ENCODE measurements at places on chromosomes 16 and 17.

GRCh38 chr17:79019632-79020584 lies 4.1 kb upstream of the C1QTNF1 start:
- no peak for DNase-seq

GRCh38 chr16:79715061-79715460 lies 114.5 kb upstream of the MAF start:
- DNase-seq = no peak

- no peak for DNase-seq
These were observed 7.4 kb downstream of the ZNF423 start for GRCh38 chr16:49848530-49848929.

GRCh38 chr17:74282587-74283370 lies 8.7 kb downstream of the DNAI2 start:
- no peak for DNase-seq

DNA sequence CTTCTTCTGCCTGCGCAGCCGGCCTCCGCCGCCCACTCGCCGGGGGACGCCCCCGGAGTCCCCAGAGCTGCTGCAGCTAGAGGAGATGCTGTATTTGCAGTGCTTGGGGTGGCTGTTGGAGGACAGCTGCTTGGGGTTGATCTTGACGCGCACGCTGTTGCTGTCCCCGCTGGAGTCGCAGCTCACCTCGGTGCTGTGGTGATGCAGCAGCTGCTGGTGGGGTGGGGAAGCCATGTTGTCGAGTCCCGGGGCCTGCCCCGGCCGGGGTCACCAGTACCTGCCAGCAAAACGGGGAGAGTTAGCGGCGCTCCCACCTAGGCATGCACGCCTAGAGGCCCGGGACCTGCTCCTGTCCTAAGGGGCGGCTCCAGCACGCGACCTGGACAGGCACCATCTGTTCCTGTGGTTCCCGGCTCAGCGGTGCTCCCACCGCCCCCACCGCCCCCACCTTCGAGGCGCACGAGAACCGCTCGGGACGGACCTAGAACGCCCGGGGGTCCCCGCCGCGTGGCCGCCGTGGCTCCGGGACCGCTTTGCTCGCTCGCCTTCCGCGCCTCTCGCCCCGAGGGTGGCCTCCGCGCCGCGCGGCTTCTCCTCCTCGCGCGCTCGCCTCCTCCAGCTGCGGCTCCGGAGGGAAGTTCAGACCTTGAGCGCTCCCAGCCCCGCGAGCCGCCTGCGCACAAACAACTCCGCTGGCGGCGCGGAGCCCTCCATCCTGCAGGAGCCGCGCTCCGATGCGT lies 863 bp downstream of the ADCY9 start:
- DNase-seq = no peak

GRCh38 chr16:3019594-3020246 lies 448 bp upstream of the TNFRSF12A start:
- DNase-seq = no peak

DNA sequence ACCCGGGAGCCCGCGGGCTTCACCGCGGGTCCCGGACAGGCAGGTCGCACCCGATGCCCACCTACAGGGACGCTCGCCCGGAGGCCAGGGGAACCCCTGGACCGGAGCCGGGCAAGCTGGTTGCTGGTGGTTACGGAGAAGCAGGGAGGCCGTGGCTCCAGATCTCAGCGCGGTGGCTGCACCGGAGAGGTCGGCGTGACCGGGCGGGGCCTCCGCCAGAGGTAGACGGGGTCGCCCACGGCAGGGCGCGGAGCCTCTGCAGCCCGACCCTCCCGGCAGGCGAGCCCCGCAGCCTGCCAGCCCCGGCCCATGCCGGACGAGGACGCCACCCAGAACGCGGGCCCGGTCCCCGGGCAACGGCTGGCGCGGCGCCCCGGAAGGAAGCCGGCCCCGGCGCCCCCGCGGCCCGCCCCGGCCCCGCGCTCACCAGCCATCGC lies 341 bp downstream of the PCYT2 start:
- DNase-seq = no peak

DNA sequence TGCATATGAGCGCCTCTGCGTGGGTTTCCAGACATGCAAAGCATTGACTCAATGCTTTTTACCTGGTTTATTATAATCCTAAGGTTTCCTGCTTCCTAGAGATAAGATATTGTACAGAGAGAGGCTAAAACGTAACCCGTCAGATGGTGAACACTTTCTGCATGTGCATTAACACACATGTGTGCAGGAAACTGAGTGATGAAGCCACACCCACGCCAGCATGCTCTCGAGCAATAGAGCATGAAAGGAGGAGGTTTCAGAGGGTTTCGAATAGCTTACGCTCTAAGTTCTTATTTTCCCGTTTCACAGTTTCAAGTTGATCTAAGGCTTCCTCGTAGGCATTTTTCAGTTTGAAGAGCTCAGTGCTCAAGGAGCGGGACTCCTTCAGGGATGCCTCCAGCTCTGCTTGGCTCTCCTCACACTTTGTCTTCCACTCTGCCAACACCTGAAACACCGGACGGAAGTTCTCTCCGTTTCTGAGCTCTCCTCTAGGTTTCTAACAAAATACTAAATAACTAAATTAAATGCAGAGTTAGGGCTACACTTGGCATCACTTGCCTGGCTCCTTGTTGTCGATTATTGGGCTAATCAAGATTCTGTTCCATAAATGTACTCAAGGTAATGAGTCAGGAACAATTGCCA lies 23.2 kb downstream of the MYH3 start:
- DNase-seq = no peak

DNA sequence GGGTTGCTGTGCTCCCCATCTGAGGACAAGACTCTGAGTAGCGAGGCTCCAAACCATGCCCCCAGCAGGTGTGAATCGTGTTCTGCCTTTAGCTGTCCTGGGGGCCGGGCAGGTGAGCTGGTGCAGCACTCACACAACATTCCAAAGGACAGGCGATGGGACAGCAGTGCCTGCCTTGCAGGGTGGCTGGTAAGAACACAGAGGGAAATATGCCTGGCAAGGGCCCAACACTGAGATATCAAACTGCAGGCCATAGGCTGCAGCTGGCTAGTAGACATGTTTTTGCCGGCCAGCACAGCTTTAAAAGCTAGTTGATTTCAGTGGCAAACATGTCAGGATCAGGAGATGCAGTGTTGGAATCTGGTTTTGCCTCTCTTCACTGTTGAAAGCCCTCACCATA lies 23.6 kb downstream of the CLEC16A start:
- DNase-seq = no peak

DNA sequence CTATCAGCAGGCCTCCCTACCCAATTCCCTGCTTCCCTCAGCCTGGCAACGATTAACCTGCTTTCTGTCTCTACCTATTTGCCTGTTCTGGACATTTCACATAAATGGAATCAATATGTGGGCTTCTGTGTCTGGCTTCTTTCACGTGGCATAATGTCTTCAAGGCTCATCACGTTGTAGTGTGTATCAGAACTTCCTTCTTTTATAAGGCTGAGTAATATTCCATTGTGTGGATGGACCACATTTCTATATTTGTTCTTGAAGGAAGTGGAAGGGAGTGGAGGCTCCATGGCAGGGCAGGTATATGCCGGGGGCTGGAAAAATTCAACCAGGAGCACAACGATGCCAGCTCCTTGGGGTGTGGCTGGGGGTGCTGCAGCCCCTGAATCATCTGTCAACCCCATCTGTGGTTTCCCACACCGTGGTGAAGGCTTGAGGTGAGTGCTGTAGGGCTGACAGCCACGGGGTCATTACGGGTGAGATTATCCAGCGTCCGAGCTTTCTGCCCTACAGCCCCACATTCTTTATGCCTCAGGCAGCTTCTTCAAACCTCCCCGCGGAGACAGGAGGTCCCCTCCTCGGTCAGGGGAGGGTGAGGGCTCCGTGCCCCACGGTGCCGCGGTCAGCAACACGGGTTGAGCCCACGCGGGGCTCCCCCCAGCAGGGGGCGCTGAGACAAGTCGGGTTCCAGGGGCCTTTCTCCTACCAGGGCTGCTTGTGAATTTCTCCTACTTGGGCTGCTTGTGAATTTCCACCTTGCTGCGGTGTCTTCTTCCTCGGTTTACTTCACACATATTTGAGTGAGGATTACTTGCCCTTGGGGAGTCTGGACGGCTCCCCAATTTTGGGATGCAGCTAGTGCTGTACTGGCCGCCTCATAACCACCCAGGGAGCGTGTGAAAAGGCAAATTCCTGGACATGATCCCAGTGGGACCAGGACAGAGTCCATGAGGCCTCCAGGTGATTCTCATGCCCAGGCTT lies 18.3 kb upstream of the WFIKKN2 start:
- no peak for DNase-seq

DNA sequence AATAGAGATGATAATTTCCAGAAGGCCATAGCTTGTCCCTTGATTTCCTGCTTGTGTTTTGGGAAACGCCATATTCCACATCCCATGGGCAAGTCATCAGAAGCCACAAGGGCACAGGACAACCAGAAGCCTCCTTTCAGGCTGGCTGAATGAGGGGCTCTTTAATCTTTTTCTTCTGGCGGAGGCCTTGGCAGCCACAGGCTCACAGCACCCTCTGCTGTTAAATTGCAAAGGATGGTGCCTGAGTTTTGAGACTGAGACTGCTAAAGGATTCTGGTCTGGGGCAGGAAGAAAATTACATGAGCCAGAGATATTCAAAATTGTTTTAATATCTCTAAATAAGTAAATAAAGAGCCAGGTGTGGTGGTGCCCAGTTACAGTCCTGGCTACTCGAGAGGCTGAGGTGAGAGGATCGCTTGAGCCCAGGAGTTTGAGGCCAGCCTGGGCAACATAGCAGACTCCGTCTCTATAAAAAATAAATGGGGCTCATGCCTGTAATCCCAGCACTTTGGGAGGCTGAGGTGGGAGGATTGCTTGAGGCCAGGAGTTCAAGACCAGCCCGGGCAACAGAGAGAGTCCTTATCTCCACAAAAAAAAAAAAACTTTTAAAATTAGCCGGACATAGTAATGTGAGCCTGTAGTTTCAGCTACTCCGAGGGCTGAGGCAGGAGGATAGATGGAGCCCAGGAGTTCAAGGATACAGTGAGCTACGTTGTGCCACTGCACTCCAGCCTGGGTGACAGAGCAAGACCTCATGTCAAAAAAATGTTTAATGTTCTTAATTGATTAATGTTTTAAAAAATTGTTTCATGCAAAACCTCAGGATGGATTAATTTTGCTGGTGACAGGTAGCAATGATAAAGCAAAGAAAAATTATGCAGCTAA lies 26.3 kb downstream of the AARSD1 start:
- no peak for DNase-seq

DNA sequence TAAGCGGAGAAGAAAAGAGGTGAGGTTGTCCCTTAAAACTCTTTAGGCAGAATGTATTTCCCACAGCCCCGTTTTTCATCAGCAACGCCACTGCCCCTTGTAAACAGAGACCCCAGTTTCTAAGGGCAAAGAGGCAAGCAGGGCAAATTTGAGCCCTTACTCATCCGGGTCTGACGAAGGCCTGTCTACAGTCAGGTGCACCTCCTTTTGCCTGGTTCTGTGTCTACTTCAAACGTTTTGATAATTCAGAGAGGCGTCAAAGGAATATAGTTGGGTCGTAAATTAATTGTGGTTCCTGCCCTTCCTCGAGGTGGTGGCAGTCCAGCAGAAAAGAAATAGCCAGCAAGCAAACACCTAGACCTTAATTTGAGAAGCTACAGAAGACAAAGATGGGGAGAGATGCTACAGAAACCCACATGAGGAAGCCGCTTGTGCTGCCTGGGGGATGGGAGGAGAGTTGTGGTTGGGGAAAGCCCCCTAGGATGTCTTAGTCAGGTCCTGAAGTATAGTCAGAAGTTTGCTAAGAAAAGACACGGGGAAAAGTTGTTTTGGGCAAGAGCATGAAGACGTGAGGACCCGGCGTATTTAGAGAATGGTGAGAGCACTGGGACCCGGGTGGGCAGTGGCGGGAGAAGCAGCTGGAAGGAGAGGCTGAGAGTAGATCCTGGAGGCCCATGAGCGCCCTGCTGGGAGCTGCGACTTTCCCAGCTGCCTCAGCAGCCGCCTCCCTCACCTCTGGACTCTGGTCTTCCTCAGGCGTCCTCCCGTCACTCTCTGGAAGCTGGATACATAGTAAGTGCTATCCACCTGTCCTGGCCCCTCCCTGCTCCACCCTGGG lies 2.4 kb downstream of the FBRS start:
- DNase-seq = no peak

GRCh38 chr17:73072219-73072962 lies 20.1 kb downstream of the SLC39A11 start:
- DNase-seq = no peak

GRCh38 chr17:51128076-51128475 lies 7.4 kb upstream of the SPAG9 start:
- DNase-seq = no peak

DNA sequence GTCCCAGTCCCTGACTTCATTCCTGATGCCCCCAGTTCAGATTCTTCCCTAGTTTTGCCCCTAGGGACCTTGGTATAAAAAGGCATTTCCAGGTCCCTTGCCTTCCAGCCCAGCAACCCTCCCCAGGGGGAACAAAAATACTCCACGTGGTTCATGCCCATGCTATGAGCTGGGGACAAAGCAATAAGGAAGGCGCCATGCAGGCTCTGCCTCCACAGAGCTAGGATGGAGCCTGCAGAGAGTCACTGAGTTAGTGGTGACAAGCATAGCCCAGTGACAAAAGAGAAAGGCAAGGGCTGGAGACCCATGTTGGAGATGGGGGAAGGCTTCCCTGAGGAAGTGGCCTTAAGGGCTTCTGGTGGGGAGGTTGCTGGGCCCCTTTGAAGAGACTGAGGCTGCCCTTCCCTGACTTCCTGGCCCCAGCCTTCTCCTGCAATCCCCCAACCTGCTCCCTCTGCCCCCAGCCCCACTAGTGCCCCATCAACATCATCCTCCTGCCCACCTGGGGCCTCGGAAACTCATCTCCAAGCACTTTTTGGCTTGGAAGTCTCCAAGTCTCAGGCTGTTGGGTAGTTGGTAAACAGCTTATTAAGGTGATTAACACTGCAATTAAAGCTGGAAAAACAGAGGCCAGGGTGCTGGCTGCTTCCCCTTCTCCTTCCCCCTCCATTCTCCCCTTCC lies 9.6 kb downstream of the DLX3 start:
- DNase-seq = no peak

DNA sequence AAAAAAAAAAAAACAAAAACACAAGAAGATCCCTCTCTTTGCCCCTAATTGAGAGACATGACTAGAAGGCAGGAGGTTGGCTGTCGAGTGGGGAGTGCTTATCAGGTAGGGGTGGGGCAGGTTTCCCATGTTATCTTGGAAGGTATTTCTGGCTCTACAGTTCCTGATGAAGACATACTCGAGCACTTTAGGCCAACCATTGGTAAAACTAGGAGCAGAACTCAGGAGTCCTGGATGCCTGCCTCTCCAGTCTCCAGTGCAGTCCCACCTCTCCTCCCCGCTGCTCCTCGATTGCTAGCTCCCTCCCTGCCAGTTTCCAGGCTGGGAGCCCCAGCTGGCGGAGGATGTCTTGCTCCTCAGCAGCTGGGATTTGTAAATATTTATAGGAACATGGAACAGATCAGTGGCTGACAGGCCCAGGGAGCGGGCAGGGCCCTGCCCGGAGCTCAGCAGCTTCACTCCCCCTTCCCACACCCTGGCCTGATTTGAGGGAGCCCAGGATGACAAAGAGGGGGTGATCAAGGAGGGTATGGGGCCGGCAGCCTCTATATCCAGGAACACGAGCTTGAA lies 11.4 kb upstream of the C1QL1 start:
- no peak for DNase-seq

- no peak for DNase-seq
These were observed 151.6 kb downstream of the FTO start for GRCh38 chr16:53855511-53855910.

Data from urinary bladder (tissue), 4 donors.